ENCODE measurements at places on chromosomes 5 and 9.
A peak's percentile ranks its signal among the peaks of the same experiment; 100 is the strongest.

DNA sequence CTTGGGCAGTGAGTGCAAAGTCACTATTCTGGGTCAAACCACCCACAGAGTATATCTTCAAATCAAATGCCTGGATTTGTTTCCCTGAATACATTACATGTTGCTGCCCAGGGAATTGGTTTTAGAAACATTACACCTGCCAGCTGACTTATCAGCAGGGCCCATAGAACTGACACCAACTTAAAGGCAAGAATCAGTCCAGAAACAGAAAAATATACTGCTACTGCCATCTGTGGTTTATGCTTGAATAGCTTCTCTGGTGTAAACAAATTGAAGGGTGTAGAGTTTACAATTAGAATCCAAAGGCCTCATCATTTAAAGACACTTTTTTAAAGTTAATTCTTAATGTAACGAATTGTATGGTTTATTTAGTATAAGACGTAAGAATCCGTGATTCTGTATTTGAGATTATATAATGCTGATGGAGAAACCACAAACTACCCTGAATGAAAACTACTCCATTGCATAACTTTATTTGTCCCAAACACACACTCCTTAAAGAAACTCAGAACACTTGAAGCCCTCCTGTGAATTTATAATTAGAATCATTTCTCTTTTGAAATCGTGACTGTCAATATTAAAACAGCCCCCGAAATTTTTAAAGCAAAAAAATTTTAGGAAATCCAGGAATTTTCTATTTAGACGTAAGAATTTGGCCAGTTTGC, 6.2 kb downstream of the NR6A1 start:
- no peak for DNase-seq

DNA sequence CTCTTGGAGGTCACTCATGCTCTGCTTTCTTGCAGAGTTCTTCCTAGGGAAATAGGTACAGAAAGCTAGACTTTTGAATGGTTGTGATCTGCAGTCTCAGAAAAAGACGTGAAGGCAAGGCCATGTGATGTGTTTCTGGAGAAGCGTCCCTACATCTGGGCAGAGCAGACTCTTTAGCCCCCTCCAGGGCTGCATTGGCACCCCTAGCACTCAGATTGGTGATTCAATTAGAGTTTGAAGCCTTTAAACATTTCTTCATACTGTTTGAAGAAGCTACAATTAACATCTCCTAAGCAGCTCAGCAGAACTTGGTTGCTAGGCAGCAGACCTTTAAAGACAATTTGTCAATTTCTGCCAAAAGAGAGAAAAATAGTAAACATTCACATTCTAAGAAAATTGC, 21.6 kb downstream of the JADE2 start:
- DNase-seq = no peak

DNA sequence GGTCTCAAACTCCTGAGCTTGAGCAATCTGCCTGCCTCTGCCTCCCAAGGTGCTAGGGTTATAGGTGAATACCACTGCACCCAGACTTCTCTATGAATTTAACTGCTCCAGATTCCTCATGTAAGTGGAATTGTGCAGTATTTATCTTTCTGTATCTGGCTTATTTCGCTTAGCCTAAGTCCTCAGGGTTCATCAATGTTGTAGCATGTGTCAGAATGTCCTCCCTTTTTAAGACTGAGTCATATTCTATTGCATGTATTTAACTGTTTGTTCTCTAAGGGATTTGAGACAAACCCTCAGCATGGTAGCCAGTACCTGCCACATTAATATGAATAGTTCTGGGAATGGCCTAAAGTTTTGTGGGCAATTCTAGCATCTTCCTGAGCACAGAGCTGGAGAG, 53.9 kb upstream of the TUT7 start:
- DNase-seq = no peak

DNA sequence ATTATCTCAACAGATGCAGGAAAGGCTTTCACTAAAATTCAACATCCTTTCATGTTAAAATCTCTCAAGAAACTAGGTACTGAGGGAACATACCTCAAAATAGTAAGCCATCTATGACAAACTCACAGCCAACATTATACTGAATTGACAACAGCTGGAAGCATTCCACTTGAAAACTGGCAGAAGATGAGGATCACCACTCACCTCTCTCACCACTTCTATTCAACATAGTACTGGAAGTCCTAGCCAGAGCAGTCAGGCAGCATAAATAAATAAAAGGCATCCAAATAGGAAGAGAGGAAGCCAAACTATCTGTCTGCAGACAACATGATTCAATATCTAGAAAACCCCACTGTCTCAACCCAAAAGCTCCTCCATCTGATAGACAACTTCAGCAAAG, 203.6 kb upstream of the GRAMD2B start:
- DNase-seq = no peak

- no peak for DNase-seq
Observed at GRCh38 chr5:109164001-109164400, 245.8 kb downstream of the PJA2 start.

DNA sequence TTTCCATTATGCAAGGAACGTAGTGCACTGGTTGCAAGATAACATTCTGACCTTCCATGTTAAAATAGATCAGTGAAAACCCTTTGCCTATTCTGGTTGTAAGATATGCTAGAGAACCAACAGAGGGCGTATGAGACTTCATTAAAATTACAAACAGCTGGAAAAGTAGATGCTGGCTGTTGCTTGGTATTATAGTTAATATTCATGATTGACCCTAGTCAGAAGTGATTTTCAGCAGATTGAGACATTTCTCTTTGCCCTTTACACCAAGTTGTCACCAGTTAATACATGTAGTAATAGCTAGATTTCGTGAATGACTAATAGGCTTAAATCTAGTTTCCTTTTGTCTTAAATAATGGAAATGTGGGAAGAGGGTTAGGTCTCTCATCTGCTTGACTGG, 13.8 kb upstream of the FGF18 start:
- DNase-seq = no peak

GRCh38 chr5:95392593-95393182, 1.5 kb downstream of the FAM81B start:
- no peak for DNase-seq

GRCh38 chr5:159549046-159549445, 218.8 kb upstream of the IL12B start:
- DNase-seq = no peak

GRCh38 chr9:121748074-121748473, 96.6 kb downstream of the DAB2IP start:
- DNase-seq = no peak

DNA sequence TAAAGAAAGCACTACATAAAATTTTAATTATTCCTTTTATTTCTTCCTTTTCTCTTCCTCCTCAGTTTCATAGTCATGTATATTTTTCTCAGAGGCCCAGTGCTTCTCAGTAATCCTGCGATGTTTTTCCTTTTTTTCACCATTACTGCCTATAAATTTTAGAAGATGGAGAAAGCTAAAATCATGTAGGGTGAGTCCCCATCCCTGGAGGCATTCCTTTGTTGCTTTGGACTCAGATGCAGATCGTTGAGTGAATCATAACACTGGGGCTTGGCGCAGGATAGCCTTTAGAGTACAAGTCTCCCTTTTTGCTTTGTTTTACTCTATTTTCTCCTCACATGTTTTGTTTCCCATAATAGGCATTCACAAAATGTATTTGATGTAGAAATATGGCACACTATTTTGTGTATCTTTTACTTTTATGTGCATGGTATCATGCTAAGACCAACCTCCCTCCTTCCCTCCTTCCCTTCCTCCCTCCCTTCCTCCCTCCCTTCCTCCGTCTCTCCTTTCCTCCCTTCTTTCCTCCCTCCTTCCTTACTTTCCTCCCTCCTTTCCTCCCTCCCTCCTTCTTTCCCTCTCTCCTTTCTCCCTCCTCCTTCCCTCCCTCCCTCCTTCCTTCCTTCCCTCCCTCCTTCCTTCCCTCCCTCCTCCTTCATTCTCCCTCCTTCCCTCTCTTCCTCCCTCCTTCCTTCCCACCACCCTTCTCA, 72.4 kb downstream of the NUDT12 start:
- no peak for DNase-seq

DNA sequence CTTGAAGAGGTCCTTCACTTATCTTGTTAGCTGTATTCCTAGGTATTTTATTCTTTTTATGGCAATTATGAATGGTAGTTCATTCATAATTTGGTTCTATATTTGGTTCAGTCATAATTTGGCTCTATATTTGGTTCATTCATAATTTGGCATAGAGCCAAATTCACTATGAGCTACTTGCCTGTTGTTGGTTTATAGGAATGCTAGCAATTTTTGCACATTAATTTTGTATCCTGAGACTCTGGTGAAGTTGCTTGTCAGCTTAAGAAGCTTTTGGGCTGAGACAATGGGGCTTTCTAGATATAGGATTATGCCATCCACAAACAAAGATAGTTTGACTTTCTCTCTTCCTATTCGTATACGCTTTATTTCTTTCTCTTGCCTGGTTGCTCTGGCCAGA, 142.2 kb downstream of the PLCXD3 start:
- DNase-seq = no peak

DNA sequence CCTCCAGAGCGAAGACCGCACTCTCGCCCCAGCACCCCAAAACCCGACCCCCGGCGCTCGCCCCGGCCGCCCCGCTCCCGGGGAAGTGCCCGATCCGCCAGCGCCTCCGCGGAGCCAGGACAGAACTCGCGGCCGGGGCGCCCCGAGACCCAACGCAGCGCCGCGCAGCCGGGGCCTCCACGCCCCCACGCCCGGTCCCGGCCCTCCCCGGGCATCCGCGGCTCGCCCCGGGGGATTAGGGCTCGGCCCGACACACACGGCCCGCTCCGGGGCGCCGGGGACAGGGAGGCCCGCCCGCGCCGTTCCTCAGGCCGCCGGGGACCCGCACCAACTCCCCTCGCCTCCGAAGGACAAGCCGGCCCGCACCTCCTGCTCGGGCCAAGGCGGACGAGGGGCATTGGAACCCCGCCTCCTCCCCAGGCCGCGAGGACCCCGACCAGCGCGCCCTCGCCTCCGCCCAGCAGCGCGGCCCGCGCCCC, 544 bp downstream of the FNBP1 start:
- peak; percentile 83 for DNase-seq

- no peak for DNase-seq
Observed at GRCh38 chr9:14216612-14217194, 97.2 kb downstream of the NFIB start.

- no peak for DNase-seq
Observed at GRCh38 chr5:6419340-6419852, 29.3 kb upstream of the UBE2QL1 start.

- no peak for DNase-seq
Observed at GRCh38 chr9:71806901-71807307, 38.6 kb upstream of the CEMIP2 start.

DNA sequence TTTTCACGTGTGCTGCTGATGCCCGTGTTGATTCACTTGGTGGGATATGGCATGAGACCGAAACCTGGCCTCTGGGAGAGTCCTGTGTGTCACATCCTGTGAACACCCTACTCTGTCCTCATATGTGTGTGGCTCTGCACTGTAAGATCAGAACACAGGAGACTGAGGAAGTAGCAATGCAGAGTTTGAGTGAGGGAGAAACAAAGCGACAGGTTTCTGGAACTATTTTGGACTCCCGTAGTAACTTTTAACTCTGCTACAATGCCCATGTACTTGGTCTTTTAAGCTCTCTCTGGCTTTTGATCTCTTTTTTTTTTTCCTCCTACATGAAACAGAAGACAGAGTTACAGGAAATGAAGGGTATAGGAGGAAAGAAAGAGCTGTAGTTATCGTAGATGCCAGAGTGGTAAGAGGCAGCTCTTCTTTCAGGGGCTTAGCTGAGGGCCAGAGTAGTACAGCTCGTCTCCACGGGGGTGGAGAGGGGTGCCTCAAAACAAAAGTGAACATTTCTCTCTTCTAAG, 26.6 kb downstream of the GRAMD2B start:
- no peak for DNase-seq

- DNase-seq = no peak
Observed at GRCh38 chr9:109448223-109448622, 49.9 kb downstream of the PTPN3 start.

GRCh38 chr5:79974886-79975285, 16.2 kb downstream of the MTX3 start:
- DNase-seq = no peak

- no peak for DNase-seq
Observed at GRCh38 chr5:30413540-30413939, 779.9 kb upstream of the CDH6 start.

DNA sequence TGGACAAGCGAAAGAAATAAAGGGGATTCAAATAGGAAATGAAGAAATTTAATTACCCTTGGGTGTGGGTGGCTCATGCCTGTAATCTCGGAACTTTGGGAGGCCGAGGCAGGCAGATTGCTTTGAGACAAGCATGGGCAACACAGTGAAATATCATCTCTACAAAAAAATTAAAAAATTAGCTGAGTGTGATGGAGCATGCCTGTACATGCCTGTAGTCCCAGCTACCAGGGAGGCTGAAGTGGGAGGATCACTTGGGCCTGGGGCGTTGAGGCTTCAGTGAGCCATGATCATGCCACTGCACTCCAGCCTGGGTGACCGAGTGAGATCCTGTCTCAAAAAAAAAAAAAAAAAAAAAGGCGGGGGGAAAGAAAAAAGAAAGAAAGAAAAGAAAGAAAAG, 4.0 kb upstream of the RCL1 start:
- DNase-seq = no peak

DNA sequence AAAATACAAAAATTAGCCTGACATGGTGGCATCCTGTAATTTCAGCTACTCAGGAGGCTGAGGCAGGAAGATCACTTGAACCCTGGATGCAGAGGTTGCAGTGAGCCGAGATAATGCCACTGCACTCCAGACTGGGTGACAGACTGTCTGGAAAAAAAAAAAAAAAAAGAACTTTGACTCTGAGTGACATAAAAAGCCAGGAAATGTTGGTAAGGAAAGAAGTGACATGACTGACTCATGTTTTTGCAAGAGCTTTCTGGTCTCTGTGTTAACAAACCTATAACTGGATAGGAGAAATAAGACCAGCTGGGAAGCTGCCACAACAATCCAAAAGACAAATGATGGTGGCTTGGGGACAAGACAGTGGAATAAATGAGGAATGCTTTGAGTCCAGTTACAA, 272.1 kb downstream of the HINT1 start:
- DNase-seq = no peak

DNA sequence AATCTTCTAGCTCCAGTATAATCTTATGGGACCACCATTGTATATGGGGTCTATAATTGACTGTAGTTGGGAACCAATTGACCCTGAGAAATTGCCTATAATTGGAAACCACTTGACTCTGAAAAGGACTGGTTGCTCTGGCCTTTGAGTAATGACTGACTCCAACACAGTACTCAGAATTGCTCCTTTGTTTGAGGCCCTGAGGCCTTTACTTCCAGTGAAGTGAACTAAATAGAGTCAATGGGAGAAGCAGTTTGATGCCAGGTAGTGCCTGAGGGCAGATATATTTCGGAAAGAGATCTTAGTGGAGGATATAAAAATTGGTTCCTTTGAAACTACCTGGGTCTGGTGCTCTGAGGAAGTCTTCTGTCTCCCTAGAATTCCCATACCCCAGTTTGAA, 16.0 kb upstream of the TMEM171 start:
- no peak for DNase-seq

DNA sequence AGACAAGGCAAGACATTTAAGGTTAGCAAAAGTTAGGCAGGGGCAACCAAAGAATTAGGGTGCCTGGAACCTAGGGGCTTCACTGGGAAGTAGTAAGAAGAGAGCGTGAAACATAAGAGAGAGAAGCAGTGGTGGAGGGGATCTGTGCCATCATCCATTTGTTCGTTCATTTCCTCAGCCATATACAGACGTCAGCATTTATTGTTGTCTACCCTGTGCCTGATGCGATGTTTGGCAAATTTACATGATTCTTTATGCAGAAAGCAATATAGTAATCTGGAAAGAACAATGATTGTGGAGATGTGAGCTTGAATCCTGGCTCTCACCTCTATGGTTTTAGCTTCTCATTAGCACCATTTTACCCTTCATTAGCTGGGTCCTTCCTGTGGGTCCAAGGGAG, 477.5 kb upstream of the MPDZ start:
- DNase-seq = no peak

- DNase-seq = no peak
Observed at GRCh38 chr9:135442075-135442474, 37.5 kb upstream of the PPP1R26 start.

All from posterior vena cava (tissue), 2 donors.